A549 treated with Mapracorat at 1 μM for 4 hours (cell line): ENCODE measurements at places on chromosomes 11 and 22. TPM values are rescaled to one million over a fixed set of nuclear protein-coding genes. Genes with fewer than 3 reads are reported as not detected.

Gene SSH3
- 16.2 to 30.3 TPM (median 25.0 TPM) in 5 replicates for total RNA-seq

Gene SLC29A2
- 6.4 to 7.5 TPM (median 6.8 TPM) in 5 replicates for total RNA-seq

Gene CRYBA4
- total RNA-seq: not detected in 5 replicates

Gene ARL14EP
- 10.9 to 14.5 TPM (median 12.7 TPM) in 5 replicates for total RNA-seq

Gene ANKK1
- total RNA-seq: 0.07 TPM in 1 of 5 replicates, not detected in the others

Gene GLYAT
- not detected in 5 replicates for total RNA-seq

Gene LUZP2
- total RNA-seq: not detected in 5 replicates

Gene MADD
- total RNA-seq: 20.8 to 22.4 TPM (median 21.5 TPM) in 5 replicates

Gene OR5AP2
- total RNA-seq: not detected in 5 replicates
